ENCODE measurements at places on chromosomes 3 and 15. TPM values are rescaled to one million over a fixed set of nuclear protein-coding genes. Genes with fewer than 3 reads are reported as not detected.

The NPAP1 gene
- total RNA-seq = not detected

The MRAS gene
- total RNA-seq = 2.0 TPM

The OR5K2 gene
- not detected for total RNA-seq

The HLTF gene
- 20.0 TPM for total RNA-seq

The MME gene
- not detected for total RNA-seq

The GP5 gene
- total RNA-seq = 3.8 TPM

The SQOR gene
- total RNA-seq = 47.9 TPM

The FAM43A gene
- total RNA-seq = 9.4 TPM

The PCOLCE2 gene
- total RNA-seq = not detected

The IGSF11 gene
- total RNA-seq = 0.44 TPM

- DNase-seq = no peak
Observed at GRCh38 chr3:10627884-10628572, 122.6 kb upstream of the ATP2B2 start.

- no peak for DNase-seq
Observed at GRCh38 chr15:36837246-36837645, 257.8 kb downstream of the CDIN1 start.

DNA sequence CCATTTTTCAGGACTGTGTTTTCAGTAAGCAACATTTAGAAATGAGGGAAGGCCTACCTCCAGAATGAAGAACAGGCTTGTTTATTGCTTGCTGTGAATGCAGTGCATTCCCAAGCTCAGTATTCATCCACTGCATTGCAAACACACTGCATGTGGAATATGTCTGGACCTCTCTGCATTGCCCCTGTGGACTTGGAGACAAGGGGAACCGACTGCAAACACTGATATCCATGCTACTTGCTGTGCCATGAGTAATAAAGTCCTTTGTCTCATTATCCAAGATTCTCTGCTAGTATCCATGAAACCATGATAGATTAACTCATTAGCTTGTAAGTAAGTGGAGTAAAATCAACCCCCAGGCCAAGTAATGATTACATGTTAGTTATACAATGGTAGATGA, 301.2 kb upstream of the NR2E3 start:
- DNase-seq = no peak

- no peak for DNase-seq
Observed at GRCh38 chr3:149004622-149005021, 13.3 kb downstream of the GYG1 start.

- DNase-seq = no peak
Observed at GRCh38 chr3:130607553-130608154, 90.7 kb downstream of the COL6A6 start.

GRCh38 chr3:56484122-56484521, 15.9 kb upstream of the ERC2 start:
- DNase-seq = no peak

- DNase-seq = no peak
Observed at GRCh38 chr3:38994251-38994650, 57.5 kb downstream of the SCN11A start.

GRCh38 chr3:13892304-13892703, 12.4 kb upstream of the WNT7A start:
- no peak for DNase-seq

DNA sequence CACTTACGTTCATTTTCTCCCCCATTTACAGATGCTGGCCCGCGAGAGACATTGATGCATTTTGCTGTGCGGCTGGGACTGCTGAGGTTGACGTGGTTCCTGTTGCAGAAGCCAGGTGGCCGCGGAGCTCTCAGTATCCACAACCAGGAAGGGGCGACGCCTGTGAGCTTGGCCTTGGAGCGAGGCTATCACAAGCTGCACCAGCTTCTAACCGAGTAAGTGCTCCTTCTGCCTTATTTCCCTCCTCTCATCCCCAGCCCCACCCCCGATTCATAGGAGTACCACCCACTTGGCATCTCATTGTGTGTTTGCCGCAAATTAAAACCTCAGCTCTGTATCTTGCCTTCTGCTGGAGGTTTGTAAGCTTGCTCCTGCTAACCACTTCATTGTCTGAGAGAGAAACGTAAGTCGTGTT, 163.3 kb downstream of the AKAP13 start:
- peak; percentile 32 for DNase-seq

GRCh38 chr3:114364806-114365654, 71.2 kb downstream of the TIGIT start:
- no peak for DNase-seq
